Aortic smooth muscle cell (primary cell): ENCODE measurements at places on chromosomes 13 and 19. TPM values are rescaled to one million over a fixed set of nuclear protein-coding genes. Genes with fewer than 3 reads are reported as not detected.

The PROZ gene
- not detected in 2 replicates for total RNA-seq

The SLC25A41 gene
- total RNA-seq: not detected in 2 replicates

The PLIN4 gene
- total RNA-seq: under 0.01 and 0.06 TPM in 2 replicates

The FCAR gene
- total RNA-seq: not detected in 2 replicates
